ENCODE measurements at places on chromosomes 11 and 22.

DNA sequence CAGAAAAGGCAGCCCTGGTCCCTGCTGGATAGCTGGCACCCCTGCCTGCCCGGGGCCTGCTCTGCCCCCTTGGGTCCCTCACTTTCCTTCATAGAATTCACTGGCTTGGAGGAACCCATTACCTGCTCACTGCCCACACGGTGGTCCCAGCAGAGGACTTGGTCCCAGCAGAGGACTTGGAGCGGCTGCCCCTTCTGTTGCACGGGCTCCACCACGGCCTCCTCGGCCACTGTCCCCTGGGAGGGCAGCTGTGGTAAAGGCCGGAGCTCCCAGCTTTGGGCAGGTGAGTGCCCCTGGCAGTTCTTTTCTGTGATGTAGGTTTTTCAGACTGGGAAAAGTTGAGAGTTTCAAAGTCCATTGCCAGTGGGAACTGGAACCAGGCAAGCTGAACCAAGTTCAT lies 25.9 kb downstream of the BRSK2 start:
- DNase-seq = no peak

DNA sequence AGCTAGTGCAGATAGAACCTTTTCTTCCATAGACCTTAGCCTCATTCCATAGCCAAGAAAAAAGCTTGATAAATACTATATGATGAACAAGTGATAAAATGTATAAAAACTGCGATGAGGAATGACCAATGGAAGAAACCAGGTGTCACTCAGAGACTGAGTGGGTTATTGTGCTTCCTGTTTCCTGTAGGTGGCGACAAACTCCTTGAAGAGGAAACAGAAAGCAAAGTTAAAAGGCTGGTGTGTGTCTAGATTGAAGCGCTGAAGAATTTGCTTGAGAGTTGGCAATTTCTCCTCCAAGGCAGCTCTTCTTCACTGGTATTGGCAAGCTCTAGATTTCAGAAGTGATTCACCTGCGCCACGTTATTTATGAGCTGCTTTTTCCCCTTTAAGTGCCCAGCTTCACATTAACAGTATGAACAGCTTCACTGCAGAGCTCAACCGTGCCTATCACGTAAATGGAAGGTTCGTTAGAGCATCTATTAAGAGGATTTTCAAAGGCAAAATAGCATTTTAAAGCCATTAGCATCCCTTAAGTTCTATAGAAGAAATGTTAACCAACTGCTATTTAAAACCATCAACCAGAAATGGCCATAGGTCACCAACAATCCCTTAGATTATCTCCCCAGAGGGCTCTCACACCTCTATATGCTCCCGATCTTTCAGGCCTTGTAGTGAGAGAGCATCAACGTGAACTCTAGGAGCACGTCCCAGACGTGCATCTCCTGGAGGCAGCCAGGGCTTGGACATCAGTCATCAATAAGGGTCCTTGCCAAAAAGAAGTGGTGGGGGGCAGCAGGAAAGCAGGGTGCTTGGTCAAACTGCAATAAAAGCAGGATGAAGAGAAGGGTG lies 179.4 kb downstream of the CADM1 start:
- DNase-seq = no peak

- no peak for DNase-seq
Measured at GRCh38 chr11:130813196-130813595, 103.1 kb downstream of the SNX19 start.

DNA sequence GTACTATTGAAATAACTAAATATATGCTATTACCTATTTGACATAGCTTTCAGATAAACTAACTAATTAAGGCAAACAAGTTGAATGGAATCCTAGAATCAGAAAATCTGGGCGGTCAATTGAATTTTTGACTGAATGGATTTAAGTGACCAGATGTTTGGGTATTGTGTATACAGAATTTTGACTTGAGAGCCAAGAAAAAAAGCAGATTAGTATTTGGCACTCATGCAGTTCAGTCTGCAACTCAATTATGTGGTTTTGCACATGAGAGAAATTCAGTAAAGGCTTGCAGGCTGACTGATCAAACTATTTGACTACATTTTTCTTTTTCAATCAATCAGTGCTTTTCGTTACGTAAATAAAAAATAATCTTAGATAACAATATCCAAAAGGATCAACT lies 254.8 kb downstream of the GUCY1A2 start:
- DNase-seq = no peak

DNA sequence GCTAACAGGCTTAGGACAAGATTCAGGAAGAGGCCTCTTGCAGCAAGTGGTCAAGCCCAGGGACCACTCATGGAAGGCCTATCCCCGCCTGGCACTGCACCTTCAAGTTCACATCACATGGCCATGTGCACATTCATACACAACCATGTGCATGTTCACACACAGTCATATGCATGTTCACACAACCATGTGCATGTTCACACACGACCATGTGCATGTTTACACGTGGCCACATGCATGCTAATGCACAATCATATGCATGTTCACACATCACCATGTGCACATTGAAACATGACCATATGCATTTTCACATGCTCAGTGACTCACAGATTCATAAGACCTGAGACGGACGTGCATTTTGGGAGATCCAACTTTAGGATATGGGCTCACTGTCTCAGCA lies 28.7 kb upstream of the IL17RA start:
- DNase-seq = no peak

GRCh38 chr11:47980907-47981621 lies 705 bp downstream of the PTPRJ start:
- no peak for DNase-seq

GRCh38 chr22:46372686-46373085 lies 37.2 kb downstream of the TRMU start:
- DNase-seq = no peak

DNA sequence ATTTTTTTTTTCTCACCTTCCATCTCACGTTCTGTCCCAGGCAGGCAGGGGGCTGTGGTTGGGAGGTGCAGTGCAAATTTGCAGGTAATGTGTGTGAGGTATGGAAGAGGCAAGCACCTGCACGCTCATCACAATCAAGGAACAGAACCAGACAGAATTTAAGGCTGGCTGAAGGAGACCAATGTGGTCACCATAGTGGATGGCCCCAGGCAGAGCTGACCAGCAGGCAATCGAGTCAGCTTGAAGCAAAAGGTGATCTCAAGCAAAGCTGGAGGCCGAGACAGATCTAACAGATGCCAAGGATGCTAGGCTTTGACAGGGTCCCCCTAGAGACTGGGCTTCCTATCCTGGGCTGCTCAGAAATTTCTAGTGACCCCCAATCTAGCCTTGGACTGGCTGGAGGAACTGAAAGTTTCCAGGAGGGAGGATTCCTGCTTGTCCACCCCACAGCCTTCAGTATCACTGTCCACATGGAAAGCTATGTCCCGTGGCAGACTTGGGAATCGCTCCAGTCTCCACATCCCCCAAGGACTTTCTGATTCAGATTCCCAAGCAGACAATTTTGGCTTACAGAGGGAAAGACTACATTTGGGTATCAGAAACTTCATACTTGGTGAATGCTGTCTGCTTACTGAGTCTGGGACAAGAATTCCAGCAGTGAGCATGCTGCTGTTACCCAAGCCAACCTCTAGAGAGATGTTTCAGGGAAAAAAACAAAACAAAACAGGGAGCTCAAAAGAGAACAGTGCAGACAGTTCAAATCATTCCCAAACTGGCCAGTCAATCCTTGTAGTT lies 9.0 kb upstream of the MICAL3 start:
- DNase-seq = no peak

Data from stimulated activated CD4-positive, alpha-beta T cell treated with anti-CD3 and anti-CD28 coated beads, Interleukin-1b, Interleukin-23, amount 100 ng/mL, for 1 hour (primary cell).